ENCODE measurements at places on chromosomes 2 and 18.

GRCh38 chr18:49814147-49814499, 790 bp upstream of the ACAA2 start:
- peak; percentile 88 for DNase-seq

GRCh38 chr2:199814817-199815211, 36.2 kb downstream of the FTCDNL1 start:
- DNase-seq: peak; percentile 32

GRCh38 chr2:26946841-26947784, 23.3 kb upstream of the MAPRE3 start:
- DNase-seq: no peak

GRCh38 chr2:164538240-164538866, 82.9 kb downstream of the GRB14 start:
- peak; percentile 49 for DNase-seq

- no peak for DNase-seq
Observed at GRCh38 chr2:233546101-233546500, 20.5 kb downstream of the USP40 start.

DNA sequence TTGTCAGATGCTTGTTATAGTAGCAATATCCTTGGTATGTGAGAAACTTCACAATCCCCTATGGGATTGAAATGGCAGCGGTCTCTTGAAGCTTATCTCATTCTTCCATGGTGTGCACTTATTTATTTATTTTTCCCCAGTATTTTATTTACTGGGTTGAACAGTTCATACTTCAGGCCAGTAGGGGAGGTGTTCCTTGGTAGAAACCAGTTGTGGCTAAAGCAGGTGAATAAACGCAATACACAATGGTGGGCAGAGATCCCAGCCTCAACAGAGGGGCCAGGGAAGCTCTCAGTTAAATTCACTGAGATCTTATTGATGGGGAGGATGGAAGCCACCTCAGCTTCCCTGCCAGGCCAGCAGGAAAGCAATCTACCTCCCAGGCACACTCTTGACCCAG, 93.7 kb upstream of the SRD5A2 start:
- DNase-seq: no peak

DNA sequence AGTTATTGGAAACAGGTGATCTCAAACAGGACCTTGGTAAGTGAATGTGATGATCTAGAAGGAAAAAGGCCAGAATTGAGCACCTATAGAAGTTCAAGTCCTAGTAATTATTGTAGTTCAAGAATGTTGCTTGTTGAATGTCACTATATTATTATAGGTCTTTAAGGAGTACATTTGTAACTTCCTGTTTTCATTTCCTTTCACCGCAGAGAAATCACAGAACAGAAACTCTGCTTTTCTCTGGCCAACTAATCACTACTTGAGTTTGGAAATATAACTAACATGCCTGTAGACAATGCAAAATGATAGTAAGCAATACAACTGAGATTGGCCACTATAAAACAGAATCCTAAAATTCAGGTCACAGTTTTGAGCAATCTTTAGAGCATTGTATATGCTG, 61.8 kb upstream of the EFEMP1 start:
- DNase-seq: no peak

GRCh38 chr2:133264989-133265401, 303.3 kb downstream of the NCKAP5 start:
- no peak for DNase-seq

GRCh38 chr2:232533944-232534710, 5.4 kb upstream of the CHRNG start:
- peak; percentile 90 for DNase-seq

- peak; percentile 73 for DNase-seq
Observed at GRCh38 chr2:10305715-10306114, 3.0 kb downstream of the HPCAL1 start.

DNA sequence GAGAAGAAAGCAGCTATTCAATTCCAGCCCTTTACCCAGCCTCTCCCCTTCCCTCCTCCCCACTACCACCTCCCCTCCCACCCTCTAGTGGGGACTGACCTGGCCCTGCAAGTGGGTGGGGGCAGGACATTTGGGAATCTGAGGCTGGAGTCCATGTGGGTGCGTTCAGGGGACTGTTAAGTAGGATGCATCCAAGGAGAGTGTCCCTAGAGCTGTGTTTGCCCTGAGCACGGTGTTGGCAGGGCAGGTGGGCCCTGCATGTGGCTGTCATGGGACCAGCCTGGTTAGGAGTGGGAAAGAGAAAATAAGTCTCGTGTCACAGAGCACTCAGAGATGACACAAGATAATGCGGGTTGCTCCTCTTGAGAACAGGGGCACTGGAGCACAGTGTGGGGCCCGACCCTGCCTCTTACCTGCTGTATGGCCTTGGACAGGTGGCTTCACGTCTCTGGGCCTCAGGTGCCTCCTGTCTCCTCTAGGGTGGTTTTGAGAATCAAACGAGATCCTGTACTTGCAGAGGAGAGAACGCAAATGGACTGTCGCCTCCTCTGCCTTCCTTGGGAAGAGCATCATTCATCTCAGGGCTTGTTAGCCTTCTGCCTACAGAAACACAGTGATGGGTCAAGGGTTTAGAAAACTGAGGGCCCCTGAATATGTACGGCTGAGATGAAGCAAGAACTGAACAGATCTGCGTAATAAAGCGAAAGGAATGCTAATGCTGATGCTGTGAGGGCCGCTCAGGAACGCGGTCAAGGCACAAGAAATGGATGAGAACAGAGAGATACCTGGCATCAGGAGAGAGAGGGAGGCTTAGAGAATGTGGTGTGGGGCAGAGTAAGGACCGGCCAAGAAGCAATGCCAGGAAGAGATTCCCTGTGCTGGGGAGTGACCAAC, 187.7 kb upstream of the HAAO start:
- peak; percentile 59 for DNase-seq
